ENCODE measurements at places on chromosomes 11 and 22.

DNA sequence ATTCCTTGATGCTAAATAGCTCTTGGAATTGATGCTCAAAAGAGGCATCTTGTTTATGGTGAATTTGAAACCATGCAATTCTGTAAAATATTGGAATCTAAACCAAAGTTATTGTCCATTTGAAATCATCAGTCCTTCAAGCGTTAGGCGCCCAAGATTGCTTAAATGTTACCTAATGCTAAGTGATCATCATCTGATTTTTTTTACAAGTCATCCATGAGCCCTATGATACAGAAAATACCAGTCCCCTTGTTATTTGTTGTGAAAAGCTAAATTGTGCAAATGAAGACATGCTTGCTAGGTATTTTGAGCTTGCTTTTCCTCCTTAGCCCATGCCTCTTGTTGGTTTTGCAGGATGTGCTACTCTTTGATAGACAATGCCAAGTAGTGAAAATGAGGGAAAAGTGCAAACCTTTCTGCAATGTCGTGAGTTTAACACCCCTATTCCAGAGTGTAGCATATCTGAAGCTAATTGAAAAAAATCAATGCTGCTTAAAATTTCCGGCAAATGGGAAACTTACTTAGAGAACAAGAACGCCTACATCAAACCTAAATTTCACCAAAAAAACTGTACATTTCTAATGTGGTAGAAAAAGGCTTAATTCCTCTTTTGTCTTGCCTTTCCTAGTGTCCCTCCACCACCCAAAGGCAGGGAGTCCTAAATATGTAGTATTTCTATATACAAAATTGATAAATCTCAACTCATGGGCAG is 1.9 kb downstream of the GRK3 start:
- no peak for DNase-seq

DNA sequence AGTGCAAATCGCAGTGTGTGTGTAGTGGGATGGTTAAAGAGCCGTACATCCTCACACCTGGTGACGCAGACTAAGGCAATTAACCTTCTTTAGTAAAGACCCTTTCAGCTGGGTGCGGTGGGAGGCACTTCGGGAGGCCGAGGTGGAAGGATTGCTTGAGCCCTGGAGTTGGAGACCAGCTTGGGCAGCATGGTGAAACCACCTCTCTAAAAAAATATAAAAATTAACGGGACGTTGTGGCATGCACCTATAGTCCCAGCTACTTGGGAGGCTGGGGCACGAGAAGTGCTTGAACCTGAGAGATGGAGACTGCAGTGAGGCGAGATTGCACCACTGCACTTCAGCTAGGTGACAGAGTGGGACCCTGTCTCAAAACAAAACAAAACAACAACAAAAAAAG is 31.5 kb downstream of the ZBTB16 start:
- no peak for DNase-seq

- DNase-seq = no peak
These were observed 4.4 kb upstream of the SYTL2 start for GRCh38 chr11:85815186-85815931.

GRCh38 chr11:32039149-32039548 is 51.7 kb upstream of the RCN1 start:
- no peak for DNase-seq

- no peak for DNase-seq
These were observed 8.2 kb upstream of the OR2D2 start for GRCh38 chr11:6900327-6900999.

DNA sequence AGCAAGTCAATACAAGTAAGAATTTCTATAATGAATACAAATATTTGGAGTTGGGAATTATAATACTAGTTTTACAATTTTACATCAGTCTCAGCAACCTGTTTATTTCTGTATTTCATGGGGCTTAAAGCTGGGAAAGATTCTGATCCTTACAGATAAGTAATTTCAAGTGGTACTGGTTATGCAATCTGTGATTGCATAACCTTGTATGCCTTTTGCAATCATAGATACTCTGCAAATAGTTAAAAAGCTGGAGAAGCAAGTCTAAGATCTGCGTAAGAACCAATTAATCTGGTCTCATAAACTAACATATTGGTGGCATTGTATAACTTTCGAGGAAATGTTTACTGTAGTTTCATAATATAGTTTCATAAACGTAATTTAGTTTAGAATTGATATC is 198.3 kb upstream of the PGR start:
- no peak for DNase-seq

- DNase-seq = no peak
These were observed 38.6 kb downstream of the GGTLC2 start for GRCh38 chr22:22682807-22683667.

DNA sequence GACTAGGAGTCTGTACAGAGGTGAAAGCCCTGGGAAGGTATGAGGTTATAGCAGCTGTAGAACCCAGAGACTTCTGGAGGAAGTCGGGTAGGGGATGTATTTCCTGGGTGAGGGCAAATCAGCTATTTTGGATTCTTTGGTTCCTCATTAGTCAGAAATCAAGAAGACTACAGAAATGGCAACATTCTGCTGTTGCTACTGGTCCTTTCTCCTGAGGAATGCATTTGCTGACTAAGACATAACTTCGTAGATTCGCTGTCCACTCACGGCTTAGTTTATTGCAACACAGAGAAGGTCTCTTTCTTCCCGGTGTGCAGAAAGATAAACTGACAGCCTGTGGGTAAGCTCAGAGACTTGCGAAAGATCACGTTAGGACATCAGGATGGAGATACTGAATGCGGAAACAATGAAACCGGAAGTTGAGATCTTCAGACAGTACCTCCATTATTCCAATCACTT is 25.3 kb upstream of the SESN3 start:
- DNase-seq = no peak

DNA sequence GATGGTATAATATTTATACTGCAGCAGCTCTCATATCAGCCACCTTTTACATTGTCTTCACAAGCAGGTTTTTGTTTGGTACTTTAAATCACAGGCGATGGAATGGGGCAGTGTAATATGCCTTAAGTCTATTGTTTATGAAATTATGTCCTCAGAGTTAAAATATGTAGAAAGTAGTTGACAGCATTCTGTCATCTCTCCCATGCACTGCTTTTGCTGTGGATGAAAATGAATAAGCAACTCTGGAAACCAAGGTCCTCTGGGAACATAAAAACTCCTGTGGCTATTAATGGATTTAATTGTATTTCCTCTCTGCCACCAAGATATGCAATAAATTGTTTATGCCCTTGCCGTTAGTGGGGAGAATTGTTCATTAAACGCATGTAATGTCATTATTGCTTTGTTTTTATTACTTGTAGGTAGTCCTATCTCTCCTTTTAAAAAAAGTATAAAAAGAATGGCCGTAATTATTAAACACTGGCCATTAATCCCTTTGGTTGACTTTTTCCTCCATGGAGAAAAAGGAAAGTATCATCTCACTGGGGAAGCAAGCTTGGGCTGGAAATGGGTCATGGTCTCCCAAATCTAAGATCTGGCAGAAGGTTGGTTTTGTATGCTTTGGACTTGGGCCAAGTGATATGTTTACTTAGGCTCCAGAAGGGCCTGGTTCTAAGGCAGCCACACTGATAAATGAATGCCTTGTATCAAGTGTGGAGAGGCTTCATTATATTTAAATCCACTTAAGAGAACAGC is 13.1 kb downstream of the PACS1 start:
- DNase-seq = no peak

- DNase-seq = no peak
These were observed 86.9 kb upstream of the ANO3 start for GRCh38 chr11:26245046-26245445.

DNA sequence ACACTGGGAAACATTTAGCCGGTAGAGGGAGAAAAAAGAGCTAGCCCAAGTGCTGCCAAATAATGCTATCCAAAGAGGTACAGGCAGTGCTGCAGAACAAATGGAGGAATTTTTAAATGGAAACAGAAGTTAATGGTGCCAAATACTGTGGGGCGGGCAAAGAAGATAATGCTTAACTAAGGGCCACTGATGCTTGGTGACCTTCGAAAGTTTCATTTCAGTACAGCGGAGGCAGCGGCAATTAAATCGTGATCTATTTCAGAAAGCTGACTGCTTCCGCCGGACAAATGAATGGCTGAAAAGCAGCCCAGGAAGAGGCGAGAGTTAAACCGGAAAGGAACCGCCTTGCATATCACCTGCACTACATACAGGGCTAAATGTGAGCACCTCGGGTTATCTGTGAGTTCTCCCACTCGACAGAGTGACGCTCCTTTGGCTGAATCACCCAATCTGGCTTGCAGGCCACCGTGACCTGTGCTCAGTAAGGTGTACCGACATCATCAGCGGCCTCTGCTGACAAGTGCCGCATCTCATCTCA is 42.1 kb downstream of the CADM1 start:
- DNase-seq = no peak

- no peak for DNase-seq
These were observed 924 bp downstream of the YPEL1 start for GRCh38 chr22:21734540-21735199.
